ENCODE measurements at places on chromosomes 13 and 19.

DNA sequence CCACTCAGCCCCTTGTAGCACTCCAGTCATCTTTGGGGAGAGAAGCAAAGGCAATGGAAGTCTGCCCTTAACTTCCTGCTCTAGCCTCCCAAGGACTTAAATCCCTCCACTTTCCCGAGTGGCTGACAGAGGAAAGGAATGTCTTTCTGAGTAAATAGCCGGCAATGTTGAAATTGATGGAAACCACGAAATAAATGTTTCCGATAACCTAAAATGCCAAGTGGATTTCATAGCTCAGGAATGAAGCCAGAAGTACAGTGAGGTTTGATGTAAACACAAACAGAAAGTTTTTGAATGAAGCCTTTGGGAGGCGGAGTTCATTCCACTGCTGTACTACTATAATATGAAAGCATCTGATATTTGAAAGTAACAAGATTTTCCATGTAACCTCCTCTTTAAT lies 14.0 kb upstream of the TBC1D4 start:
- DNase-seq, result no peak

DNA sequence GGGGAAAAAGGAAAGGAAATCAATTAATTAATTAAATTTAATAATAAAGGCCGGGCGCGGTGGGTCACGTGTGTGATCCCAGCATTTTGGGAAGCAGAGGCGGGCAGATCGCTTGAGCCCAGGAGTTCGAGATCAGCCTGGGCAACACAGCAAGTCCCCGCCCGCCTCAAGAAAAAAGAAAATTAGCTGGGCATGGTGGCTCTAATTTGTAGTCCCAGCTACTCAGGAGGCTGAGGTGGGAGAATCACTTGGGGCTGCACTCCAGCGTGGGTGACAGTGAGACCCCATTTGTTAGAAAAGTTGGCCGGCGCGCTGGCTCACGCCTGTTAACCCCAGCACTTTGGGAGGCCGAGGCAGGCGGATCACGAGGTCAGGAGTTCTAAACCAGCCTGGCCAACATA lies 733 bp upstream of the CD320 start:
- no peak for DNase-seq

DNA sequence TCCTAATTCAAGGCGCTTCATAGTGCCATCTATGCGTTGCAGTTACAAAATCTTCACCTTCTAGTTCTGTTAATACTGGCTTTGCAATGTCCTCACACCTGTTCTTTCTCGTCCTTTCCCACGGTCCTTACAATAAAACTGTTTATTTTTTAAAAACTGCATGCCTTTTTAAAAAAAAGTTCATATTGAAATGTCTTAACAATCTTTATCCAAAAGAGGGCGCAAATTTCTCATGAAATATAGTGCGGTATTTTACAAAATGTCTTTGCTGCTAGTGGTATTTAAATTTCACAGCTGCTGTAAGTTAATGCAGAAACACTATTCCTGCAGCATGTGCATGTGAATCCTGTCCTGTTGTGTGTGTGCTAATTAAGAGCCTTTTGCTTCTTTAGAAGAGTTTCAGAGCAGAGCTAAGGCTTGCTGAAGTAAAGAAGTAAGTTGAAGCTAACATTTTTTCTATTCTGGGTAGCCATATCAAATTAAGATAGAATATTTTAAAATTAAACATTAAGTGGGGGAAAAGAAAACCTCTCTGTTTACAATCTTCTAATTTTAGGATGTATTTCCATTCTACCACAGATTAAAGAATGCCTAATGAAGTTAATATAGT lies 15.8 kb upstream of the CLDN10 start:
- DNase-seq, result no peak

GRCh38 chr13:66895780-66896179 lies 334.4 kb downstream of the PCDH9 start:
- no peak for DNase-seq

GRCh38 chr13:31236211-31236786 lies 36.5 kb downstream of the B3GLCT start:
- no peak for DNase-seq

DNA sequence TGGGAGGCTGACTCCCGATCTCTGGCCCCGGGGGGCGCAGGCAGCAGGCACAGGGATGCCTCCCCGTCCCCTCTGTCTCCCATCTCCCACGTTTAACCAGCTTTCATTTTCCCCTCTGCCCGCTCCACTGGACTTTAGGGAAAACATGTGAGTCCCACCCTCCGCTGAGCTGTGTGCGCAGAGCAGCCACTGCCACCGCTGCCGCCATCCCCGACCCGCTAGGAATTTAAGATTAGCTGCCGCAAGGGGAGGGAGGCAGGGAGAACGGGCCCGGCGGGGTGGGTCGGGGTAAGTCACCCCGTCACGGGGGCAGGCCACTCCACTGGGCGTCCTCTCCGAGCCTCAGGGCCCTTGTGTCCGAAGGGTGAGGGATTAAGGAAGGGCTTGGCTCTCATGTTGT lies 15.5 kb downstream of the KCNN1 start:
- no peak for DNase-seq

DNA sequence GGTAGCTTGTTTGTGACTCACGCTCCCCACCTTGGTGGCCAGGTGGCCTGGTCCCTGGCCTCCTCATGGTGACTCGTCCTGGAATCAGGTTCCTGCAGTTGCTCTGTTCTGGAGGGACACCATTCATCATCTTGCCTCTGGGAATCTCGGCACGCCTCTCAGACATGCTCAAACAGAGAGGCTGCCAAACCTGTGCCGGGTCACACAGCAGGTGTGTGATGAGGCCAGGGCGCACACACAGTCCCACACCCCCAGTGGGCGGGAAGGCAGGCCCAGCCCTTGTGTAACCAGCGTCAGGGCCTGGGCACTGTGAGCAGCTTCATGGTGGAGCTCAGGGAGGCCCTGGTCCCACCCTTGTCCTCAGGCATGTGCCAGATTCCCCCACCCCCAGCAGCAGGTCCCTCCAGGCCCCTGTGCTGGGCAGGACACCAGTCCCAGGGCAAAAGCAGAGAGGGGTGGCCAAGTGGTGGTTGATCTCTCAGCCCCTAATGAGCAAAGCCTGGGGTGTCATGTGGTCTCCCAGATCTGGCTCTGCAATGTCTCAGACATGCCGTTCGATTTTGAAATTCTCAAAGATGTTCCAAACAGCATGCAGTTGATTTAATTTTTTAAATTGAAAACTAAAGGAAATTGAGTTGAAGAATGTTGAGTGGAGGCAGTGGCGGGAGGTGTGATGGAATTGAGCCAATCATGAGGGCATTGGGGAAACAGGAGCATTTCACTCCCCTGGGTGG lies 12.1 kb downstream of the CEBPA start:
- DNase-seq, result no peak

- DNase-seq, result no peak
Observed at GRCh38 chr13:39341251-39341650, 261.7 kb downstream of the LHFPL6 start.

DNA sequence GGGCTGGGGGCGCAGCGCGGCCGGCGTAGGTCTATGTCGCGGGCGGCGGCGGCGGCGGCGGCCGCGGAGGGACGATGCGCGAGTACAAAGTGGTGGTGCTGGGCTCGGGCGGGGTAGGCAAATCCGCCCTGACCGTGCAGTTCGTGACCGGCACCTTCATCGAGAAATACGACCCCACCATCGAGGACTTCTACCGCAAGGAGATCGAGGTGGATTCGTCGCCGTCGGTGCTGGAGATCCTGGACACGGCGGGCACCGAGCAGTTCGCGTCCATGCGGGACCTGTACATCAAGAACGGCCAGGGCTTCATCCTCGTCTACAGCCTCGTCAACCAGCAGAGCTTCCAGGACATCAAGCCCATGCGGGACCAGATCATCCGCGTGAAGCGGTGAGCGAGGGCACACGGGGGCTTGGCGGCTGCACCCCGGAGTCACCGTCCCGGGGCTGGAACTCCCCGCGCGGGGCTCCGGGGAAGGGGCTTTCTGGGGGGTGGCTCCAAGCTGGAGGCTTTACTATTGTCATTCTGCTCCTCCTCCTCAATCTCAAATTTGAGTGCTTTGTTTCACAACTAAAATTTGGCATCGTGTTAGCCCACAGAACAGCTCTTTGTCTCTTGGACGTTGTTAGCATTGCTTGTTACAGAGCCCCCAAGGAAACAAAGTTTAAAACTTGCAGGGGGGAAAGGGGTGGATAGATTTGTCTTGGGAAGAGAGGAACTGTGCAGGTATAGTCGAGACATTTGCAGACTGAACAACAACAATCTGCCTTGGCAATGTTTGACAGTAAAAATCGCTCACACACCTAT lies 630 bp downstream of the RAP2A start:
- DNase-seq, result peak; percentile 6

DNA sequence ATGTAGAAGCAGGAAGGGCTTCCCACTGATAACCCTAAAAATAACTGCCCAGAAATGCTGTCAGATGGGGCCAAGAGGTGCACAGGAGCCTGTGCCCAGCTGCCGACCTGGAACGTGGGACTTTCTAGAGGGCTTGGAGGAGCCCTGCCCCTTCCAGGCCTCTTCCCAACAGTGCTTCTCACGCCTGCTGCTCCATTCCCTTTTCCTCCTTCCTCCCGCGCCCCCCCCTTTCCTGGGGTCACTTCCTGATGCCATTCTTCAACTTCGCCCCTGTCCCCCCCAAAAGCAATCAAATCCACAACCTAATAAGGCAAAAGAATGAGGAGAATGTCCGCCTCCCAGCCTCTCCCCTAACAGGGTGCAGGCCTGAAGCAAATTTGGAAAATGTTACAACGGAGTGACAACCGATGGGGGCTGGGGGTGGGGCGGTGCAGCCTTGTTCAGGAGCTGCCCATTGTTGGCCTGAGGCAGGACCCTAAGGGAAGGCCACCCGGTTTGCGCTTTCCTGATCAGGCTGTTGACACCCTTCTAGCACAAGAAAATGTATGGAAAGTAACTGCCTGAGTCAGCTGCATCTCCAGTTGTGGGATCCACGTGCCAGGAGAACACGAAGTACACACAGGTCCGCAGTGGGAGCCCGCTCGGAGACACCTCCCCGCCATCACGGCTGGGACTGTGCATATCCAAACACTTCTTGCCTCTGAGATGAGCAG lies 18.7 kb downstream of the ACTN4 start:
- DNase-seq, result no peak

GRCh38 chr13:37457612-37458011 lies 141.0 kb downstream of the POSTN start:
- no peak for DNase-seq

DNA sequence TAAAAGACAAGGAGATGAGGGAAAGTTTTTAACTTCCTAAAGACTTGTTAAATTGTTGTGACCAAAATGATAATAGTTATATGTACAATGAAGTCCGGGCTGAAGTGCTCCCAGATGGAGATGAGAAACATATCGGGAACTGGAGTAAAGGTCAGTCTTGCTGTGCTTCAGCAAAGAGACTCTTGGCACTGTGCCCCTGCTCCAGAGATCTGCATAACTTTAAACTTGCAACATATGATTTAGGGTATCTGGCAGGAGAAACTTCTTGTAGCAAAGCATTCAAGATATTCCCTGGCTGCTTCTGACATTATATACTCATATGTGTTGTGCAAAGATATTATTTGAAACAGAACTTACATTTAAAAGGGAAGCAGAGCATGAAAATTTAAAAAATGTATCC lies 786.6 kb upstream of the SLITRK6 start:
- no peak for DNase-seq

- DNase-seq, result no peak
Observed at GRCh38 chr19:33194532-33194885, 379 bp downstream of the LRP3 start.

DNA sequence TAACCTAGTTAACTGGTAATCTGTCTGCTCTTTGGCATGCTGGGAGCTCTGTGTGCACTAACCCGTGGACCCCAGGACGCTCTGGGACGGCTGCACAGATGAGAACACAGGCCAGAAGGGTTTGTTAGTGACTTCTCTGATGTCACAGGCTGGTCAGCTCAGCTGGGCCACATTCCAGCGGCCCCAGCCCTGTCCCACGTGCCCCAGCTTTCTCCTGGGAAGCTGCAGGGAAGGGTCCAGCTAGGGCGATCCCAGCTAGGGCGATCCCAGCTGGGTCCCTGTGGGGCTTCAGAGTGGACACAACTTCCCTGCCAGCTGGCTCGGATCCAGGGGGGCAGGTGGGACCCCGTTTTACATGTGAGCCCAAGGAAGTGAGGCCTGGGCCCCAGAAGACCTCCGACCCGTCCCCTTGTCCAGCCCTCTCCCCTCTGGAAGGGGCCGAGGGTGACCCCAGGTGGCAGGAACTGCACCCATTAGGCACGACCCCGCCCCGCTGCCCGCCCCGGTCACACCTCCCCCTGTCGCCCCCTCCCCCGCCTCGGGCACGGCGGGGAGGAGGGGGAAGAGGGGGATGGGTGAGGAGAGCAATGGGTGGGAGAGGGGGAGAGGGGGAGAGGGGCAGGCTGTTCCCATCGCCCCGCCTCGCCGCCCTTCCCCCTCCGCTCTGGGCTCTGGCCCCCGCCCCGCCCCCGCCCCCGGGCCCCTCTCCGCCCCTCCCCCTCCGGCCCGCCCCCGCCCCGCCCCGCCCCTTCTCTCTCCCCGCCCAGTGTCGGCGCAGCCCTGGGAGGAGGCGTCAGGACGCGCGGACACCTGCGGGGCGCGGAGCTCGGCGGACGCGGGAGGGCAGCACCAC lies 75.2 kb upstream of the MCF2L start:
- DNase-seq, result no peak

DNA sequence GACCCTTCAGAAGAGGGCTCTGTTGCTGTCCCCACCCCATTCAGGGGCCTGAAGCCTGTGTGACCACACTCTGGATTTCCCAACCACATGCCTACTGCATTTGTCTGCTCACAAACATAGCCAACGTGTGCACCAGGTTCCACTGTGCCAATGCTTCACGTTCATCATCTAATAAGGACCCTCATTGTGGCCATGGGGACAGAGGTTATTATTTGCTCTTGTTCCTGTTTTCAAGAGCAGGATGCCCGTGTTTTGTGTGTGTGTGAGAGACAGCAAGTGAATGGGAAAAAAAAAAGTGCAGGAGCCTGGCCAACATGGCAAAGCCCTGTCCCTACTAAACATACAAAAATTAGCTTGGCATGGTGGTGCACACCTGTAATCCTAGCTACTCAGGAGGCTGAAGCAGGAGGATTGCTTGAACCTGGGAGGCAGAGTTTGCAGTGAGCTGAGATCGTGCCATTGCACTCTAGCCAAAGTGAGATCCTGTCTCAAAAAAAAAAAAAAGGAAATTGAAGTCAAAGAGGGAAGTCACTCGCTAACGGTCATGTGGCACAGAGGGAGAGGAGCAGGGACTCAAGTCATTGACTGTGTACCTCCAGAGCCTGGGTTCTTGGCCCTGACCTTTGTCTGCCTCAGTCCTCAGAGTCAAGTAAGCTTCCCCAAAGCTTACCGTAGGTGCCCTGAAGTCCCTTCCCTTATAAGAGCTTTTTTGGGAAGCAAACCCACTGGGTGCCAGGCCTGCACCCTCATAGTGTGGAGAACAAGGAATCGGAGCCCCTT lies 6.9 kb downstream of the B3GNT8 start:
- DNase-seq, result no peak

- no peak for DNase-seq
Observed at GRCh38 chr13:25846222-25846984, 205.4 kb downstream of the SHISA2 start.

- no peak for DNase-seq
Observed at GRCh38 chr13:44373601-44374347, at the start of gene SERP2. TSS of gene SERP2 (plus strand) at chr13:44373824. CDS start at chr13:44374026, 202 bp downstream.

DNA sequence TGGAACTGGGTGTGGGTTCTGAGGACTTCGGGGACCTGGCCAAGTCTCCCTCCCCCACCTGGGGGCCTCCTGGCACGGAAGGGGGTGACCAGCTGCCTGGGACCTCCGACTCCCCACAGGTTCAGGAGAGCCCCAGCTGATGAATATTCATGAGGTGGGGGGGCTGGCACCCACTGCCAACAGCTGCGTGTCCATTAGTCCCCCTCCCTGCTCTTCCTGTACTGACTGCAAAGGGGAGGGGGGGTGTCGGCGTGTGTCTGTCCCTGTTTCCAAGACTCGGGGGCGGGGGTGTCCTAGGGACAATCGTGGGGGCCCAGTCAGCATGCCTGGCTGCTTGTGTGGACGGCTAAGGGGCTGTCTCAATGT lies 10.6 kb upstream of the NFIX start:
- no peak for DNase-seq

- peak; percentile 69 for DNase-seq
Observed at GRCh38 chr19:29694669-29695627, 20.1 kb downstream of the C19orf12 start.
